WTC11 (cell line): ENCODE measurements at places on chromosomes 4 and X. TPM values are rescaled to one million over a fixed set of nuclear protein-coding genes. Genes with fewer than 3 reads are reported as not detected.

Gene PPEF2
- total RNA-seq, result 0.16 TPM in 1 of 3 replicates, not detected in the others

Gene RXFP1
- total RNA-seq, result 0.48 to 0.89 TPM (median 0.82 TPM) in 3 replicates

DNA sequence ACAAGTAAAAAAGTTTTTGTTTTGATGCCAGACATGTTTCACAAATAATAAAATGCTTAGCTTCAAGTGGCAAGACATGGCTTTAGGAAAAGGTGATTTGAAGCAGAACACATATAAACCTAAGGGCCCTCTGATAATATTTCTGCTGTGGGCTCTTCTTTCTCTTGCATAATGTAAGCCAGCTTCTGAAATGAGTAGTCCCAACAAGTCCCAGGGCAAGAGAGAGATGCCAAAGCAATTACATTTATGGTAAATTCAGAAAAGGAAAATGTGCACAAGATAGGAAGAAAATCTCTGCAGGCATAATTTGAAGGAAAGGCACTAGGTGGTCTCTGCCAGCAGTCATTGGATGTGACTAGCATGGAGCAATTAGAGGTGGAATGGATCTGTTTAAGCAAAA lies 170.8 kb upstream of the GALNT7 start:
- DNase-seq, result no peak

DNA sequence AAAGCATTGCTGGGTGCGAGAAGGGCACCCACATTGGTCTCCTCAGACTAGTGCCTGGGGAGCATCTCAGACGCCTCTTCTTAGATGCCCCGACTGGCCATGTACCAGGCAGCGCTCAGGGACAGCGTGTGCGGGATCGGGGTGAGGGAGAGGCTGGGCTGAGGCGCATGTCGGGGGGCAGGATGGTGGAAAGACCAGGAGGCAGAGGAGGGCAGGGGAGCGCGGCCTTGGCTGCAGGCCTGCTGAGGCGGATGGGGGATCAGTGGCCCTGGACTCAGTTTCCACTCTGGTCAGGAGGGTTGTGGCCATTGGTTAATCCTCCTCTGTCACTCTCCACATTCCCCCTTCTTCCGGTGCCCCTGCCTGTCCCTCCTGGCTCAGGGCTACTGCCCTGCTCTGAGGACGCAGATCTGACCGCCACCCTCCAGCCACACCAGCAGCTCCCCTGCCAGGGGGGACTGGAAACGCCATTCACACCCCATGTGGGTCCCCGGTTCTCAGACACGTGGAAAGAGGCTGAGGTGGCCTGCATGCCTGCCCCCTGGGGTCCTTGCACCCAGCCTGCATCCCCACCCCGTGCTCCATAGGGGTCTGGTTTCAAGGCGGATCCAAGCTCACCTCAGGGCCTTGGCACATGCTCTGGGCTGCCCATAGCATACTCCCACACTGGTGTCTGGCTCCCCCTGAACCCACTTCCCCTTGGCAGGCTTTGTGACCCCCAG lies 105.9 kb downstream of the CPZ start:
- DNase-seq, result no peak

DNA sequence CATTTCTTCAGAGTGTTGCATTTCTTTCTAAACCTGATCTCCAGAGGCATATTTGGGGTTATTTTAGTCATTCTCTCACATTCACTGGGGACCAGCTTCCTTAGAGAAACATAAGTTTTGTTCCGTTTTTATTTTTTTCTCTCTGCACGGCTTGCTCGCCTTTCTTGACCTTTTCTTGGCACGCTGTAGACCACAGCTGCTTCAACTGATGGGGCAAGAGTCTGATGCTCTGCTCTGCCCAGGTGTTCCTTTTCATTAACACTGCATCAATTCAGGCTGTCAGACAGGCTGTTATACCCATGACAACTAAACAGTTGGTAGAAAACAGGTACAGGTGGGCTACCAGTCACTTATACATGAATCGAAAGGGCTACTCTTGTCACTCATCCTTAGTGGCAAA lies 682.2 kb upstream of the DIAPH2 start:
- DNase-seq, result no peak

- no peak for DNase-seq
These were observed 138.0 kb upstream of the BOD1L1 start for GRCh38 chr4:13765539-13765938.

DNA sequence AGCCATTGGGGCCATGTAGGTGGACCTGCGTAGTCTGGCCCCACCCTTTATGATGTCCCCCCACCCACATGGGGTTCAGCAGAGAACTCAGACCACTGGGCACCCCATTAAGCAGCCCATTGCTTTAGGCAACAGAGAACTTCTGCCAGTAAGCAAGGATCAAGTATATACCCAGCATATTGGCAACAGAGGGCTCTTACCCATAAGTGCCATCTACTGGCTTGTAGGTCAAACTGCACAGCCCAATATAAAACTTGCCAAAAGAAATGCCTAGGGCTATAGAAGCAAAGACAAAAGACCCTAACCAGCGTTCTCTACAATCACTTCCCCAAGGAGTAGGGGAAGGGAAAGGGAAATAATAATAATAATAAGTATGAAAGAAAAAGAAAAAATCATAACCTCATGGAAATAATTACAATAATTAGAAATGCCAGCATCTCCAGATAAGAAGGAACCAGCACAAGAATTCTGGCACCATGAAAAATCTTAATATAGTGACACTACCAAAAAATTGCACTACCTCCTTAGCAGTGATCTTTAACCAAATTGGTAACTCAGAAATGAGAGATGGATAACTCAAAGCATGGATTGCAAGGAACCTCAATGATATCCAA lies 1090.7 kb downstream of the FAT4 start:
- DNase-seq, result no peak
